Left ventricle myocardium superior (tissue), 1 donor: ENCODE measurements at places on chromosomes 2 and 18. TPM values are rescaled to one million over a fixed set of nuclear protein-coding genes. Genes with fewer than 3 reads are reported as not detected.

DNA sequence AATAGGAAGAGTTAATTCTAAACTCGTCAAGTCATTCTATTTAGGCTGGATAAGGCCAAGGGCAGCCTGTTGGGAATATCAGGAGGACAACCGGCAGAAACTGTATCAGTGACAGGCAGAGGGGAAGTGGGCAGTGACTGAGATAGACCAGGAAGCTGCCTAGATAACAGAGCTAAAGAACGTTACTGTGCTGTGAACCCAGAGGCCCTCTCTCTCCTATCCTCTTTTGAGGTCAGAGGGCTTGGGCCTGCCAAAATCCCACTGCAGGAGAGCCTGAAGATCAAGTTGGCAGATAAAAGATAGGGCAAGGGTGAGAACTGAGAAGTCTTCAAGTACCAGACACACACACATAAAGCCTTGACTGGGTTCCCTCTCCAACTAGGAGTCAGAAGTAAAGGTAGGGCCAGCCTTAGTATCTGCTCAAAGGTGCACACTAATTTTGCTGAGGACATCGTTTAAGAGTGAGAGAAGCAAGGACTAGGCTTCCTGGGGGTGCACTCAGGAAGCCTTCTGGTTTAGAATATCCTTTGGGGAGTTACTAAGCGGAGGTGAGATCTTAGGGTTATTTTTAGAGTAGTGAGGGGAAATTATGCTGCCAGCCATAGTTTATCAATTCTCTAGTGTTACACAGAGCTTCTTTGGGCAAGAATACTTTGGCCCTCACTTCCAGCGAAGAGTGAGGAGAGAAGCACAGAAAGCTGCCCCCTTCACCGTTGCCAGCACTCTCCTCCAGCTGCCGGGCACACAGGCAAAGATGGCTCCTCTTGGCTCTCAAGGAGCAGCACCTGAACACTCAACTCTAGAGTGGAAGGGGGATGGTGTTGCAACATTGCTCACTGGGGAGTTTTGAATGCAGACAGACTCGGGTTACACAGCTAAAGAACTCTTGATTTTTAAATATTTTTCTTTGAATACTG is 9.8 kb downstream of the CAVIN2 start:
- DNase-seq = peak; percentile 32

DNA sequence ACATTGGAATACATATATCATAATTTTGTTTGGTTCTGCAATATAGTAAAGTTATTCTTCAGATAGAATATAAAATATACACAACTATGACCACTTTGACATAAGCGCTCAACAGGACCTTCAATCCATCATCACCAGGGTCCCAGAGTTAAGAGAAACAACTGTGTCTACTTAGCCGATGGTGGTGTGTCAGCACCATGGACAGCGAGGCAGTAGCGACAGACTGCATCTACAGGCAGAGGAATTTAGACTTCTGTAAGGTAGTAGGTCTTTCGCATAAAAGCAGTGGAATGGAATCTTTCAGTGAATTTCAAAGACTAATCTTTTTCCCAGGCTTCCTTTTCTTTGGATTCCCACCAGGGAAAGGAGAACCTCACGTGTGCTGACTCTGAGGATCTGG is 20.5 kb upstream of the LRPPRC start:
- peak; percentile 68 for DNase-seq

DNA sequence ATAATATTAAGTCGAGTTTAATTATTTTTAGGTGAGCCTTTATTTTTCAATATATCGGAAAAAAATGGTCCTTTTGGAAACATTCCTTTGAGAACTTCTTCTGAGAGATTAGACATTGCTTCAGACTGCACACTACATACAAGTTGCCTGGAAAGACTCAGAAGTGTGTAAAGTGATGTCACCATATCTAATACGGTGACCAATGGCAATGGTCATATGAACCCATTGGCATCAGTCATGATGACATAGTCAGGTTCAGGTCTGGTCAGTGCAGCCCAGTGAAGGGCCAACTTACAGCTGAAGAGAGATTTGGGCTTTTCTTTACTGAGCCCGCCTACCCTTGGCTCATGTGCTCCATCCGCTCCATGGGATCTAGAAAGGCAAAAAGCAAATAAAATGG is 283.5 kb upstream of the EPAS1 start:
- no peak for DNase-seq

GRCh38 chr18:5463831-5464230 is 80.0 kb downstream of the EPB41L3 start:
- DNase-seq = no peak

GRCh38 chr2:66498289-66498975 is 63.5 kb downstream of the MEIS1 start:
- no peak for DNase-seq

- DNase-seq = no peak
Observed at GRCh38 chr2:63192169-63192888, 141.7 kb downstream of the OTX1 start.

DNA sequence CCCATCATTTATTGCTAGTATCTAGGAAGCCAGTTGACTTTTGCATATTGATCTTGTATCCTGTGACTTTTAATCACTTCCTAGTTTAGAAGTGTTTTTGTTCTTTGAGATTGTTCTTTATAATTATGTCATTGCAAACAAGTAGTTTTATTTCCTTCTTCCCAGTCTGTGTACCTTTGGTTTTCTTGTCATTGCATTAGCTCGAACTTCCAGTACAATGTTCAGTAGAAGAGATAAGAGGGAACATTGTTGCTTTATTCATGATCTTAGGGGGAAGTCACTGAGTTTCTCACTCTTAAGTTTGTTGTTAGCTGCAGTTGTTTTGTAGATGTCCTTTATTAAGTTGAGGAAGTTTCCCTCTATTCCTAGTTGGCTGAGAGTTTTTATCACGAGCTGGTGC is 61.0 kb downstream of the TRAPPC12 start:
- DNase-seq = no peak

GRCh38 chr2:35468245-35468644 is 887.3 kb upstream of the CRIM1 start:
- DNase-seq = no peak

DNA sequence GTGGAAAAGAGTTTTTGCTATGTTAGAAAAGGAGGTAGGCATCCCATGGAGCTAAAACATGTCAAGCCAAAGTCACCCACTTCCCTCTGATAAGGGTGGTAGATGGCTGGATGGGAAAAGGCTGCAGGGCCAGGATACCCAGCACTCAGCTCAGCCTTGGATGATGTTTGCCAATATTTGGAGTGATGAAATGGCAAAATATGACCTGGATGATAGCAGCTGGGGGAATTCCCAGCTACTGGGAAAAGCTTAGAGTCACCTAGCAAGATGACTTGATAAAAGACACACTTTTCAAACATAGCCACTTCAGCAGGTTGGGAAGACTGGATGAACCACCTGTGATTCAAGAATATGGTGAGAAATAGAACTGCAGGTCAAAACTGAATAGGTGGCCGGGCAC is 10.1 kb downstream of the RFX8 start:
- DNase-seq = no peak

DNA sequence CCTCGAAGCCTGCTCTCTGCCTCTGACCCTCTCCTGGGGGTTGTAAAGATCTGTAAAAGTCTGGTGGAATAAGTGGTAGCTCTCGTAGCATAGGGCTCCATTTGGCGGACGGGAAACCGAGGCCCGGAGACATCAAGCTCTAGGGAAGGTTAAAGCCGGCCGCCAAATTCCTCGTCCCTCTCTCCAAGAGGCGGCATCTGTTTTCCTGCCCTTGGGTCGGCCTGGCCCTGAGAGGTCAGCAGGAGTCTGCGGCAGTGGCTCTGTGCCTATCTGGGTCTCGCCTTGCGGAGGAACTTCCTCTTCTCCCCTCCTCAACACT is 72.4 kb downstream of the TEX51 start:
- DNase-seq = no peak

DNA sequence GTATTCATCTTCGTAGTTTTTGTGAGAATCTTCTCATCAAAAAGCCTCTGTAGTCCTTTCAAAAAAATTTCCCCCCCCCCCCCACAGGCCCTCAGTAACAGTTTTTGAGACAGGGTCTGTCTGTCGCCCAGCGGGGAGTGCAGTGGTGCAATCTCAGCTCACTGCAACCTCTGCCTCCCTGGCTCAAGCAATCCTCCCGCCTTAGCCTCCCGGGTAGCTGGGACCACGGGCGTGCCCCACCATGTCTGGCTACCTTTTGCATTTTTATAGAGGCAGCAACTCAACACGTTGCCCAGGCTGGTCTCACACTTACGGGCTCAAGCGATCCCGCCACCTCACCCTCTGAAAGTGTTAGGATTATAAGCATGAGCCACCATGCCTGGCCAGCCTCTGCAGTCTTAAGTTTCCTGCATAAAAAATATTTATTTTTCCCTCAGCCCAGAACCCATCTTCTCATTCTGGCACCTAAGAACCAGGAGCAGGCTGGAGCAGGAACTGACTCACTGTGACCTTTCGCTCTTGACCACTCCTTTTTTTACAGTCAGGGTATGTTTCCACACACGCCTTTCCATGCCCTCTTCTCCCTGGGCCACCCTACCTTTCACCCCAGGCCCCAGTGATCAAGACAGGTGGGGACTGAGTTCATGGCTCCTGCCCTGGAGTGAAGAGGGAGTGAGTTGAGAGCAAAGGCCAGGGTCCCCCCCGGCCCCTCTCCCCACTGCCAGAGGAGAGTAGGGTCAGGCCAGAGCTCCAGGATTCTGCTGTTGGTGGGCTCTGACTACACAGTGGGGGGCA is 32.5 kb upstream of the NT5DC4 start:
- DNase-seq = no peak

DNA sequence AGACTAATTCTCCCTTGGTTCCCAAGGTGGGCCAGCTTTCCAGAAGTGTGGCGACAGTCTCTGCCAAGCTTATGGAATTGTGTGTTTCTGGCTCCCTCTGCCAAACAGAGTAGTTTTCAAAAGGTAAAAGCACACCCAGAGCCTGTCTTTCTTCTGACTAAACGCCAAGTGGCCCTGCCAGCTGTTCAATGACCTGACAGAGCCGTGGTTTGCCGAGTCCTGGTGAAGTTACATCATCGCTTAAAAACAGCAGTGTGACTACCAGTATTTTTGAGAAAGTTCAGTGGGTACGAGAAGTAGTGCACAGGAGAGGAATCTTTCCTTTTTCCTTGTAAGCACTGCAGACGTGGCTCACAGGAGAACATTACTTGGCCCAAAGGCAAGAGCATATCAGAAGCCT is 1.9 kb downstream of the PER2 start:
- DNase-seq = peak; percentile 62

DNA sequence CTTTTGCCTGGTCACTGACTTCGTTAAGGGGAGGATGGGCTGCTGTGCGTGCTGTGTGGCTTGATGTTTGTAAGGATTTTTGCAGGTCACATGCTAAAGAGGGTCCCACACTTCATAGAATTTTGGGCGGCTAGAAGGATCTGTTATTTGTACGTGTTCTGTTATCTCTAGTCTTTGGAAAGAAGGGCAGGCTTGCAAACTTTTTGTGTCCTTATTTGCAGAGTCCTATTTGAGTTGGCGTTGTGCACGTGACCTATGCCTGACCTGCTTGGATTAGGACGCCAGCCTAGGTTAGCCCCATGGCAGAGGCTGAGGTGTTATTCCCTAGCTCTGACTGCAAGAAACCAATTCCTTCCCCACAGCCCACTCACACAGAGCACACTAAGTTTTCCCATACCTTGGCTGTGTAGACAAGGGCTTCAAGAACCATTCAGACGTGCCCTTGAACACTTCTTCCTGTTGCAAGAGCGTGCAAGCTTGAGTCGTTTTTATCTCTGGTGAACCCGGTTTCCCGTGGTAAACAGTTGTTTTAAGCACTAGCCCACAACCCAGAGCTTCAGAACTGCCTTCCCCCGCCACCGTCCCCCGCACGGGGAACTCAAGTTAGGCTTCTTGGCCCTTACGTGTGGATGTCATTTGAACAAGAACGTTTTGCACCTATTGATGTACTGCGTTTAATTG is 94.6 kb downstream of the LDLRAD4 start:
- DNase-seq = no peak

DNA sequence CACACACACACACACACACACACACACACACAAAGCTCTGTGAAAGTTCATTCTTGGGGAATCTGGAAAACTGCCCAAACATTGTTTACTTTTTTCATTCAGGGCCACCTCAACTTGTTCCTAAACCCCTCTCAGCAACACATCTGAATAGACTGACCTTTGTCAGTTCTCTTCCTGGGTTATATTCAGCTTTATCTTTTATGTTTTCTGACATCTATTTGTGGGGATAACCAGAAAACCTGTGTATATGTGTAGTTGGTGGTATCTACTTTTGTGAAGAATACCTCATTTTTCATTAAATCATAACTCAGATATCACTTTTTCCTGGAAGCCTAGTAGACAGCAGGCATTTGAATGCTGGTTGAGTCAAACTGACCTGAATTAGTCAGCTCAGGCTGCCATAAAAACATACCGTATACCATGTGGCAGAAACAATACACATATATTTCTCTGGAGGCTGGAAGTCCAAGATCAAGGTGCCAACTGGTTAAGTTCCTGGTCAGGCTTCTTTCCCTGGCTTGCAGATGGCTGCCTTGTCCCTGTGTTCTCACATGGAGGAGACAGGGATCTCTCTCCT is 11.0 kb upstream of the RNF144A start:
- DNase-seq = no peak

GRCh38 chr2:64311191-64311910 is 142.6 kb upstream of the LGALSL start:
- DNase-seq = no peak

DNA sequence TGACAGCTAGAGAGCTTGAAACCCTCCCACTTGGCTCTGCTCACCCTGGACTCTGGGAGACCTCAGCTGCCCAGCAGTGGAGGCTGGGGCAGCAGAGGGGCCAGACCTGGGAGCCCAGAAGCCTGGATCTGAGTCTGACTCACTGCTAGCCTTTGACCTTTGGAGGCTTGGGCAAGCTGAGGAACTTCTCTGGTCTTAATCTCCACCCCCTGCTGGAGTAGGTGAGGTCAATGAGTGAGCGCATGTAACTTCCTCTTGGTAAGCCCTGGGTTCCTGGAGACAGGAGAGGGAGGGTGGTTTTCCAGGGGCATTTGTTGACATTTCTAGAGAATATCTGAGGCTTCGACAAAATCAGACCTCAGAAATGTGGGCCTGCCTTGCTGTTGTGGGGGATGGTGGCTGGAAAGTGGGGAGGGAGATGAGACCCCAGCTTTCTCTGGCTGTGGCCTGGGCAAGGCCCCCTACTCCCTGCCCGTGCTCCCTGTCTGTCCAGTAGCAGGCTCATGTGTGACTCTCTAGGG is 73.0 kb upstream of the YWHAQ start:
- no peak for DNase-seq

GRCh38 chr2:58042486-58042970 is 4.1 kb upstream of the VRK2 start:
- no peak for DNase-seq

DNA sequence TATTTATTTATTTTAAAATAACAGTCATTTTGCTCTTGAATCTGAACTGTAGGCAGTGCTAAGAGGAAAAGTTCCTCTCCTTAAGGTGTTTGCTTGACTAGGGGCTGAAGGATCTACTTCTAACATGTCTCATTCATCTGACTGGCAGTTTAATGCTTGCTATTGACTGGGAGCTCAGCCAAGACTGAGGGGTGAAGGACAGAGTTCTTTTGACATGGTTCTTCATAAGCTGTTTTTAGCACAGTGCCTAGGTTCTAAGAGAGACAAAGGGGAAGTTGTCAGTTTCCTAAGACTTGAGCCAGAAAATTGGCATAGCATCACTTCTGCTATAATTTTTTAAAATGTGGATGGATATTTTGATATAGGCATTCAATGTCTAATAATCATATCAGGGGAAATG is 73.0 kb downstream of the COMMD1 start:
- no peak for DNase-seq

GRCh38 chr2:74481961-74482800 is 617 bp downstream of the CCDC142 start:
- DNase-seq = peak; percentile 79

AQP4 gene
- total RNA-seq = 20.0 TPM

RAPH1 gene
- 13.8 TPM for total RNA-seq

CXCR4 gene
- 3.6 TPM for total RNA-seq

HJURP gene
- total RNA-seq = 0.52 TPM

DOK6 gene
- total RNA-seq = 15.5 TPM

SCN3A gene
- 0.84 TPM for total RNA-seq

DLX1 gene
- total RNA-seq = not detected

C2orf78 gene
- not detected for total RNA-seq
